Activated naive CD4-positive, alpha-beta T cell treated with anti-CD3 and anti-CD28 coated beads, Interleukin-2, amount 50 U/mL, for 72 hours (primary cell): ENCODE measurements at places on chromosomes 7 and 10.

- DNase-seq, result no peak
These were observed 260.9 kb upstream of the PLPP4 start for GRCh38 chr10:120195984-120196712.

DNA sequence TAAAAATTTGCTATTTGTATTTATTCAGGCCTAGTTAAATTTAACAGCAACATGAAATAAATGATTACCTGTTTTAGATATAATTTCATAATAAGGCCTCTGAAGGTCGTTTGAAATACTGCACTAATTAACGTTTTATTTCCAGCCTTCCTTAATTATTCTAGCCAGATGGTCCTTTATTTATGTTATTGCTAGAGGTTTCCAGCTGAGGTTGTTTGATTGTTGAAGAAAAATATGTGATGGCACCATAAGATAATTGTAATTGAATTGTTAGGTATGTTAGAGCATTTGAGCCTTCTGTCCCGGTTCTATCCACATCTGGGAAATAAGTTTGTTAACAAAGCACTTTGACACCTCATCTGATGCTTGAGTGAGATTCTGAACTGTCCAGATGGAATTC is 556.1 kb downstream of the ATRNL1 start:
- DNase-seq, result no peak

DNA sequence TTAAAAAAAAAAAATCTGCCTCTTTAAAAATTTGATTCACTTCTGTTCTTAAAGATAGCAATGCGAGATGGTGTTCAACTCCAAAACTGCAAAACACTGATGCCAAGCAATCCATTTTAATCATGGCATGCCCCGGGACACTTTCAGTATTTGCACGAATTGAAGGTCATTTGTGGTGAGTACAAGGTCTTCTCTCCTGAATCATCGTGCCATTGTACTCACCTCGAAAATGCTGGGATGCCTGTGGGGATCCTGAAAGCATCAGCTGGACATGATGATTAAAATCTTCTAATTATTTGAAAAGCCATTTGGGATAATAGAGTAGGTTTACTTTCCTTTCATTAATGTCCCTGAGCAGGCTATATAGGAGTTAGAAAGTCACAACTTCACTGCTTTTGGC is 125.1 kb upstream of the NRP1 start:
- no peak for DNase-seq

DNA sequence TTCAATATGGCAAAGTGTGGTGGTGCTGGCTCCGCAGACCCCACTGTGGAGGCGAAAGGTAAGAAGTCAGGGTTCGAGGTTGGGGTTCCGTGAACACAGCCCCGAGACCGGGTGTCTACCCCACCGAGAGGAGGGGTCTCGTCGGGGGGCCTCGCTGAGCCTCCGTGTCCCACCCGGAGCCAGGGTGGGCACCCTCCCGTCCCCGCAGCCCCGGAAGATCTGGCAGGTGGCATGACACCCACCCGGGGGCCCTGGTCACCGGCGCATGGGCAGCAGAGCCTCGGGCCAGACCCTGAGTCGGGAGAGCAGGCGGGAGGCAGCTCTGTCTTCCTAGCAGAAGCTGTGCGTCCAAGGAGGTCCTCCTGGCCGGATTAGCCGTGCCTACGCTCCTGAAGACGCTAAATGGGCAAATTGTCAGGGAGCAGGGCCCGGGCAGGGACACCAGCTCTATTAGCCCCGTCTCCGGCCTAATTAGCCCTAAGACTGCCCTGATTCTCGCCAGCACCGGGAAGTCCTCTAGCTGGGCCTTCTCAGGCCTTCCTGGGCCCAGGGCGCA is 56.4 kb downstream of the UNCX start:
- DNase-seq, result no peak

DNA sequence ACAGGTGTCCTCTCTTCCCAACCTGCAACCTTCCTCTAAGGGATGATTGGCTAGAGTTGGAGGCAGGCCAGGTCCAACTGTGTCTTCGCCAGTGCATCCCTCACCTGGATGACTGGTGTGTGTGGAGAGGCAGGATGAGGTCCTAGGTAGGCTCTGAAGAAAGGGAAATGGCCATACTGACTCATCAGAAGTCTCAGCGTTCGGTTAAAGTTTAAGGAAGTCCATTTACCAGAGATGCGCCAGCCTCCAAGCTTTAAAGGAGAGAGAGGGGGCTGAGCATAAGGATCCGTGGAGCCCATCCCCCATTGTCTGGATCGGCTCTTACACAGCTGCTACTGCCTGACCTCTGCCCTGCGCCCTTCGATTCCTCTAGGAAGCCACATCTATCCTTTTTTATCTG is 4.4 kb downstream of the KEL start:
- no peak for DNase-seq

- no peak for DNase-seq
These were observed 107.4 kb downstream of the GSAP start for GRCh38 chr7:77308792-77309191.

GRCh38 chr7:22680482-22680911 is 46.5 kb upstream of the IL6 start:
- DNase-seq, result no peak

DNA sequence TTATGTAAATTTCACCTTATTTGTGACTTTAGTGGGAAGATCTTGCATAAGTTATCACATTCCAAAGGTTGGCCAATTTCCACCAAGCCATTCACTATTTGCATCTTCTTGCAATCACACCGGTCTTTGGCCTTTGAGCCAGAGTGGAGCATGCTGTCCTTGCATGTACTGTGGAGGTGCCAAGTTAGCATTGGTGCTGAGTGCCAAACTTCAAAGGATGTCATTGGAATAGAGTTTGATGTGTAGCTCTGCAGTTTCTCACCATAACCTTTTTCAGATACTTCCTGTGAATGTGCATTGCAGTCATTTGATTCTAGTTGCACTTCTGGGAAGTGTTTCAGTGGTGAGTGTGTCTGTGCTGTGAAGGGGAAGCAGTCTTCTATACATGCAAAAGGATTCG is 620.6 kb downstream of the SUGCT start:
- no peak for DNase-seq

- DNase-seq, result no peak
These were observed 74.3 kb downstream of the CPED1 start for GRCh38 chr7:121062671-121063279.

DNA sequence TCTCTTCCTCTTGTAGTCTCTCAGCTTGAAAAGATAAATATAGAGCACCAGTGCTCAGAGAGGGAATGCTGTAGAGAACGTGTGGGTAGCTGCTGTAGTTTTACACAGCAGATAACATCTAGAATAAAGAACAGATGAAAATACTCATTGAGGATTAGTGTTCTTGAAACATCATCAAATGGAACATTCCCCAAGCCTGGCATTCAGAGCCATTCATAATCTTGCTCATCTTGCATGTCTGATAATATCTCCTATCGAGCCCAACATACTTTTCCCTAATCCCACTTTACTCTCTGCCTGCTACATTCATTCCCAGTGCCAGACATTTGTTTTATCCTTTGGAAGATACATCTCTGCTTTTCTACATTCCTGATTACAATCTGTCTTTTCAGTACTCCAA is 35.2 kb downstream of the MCU start:
- DNase-seq, result no peak

DNA sequence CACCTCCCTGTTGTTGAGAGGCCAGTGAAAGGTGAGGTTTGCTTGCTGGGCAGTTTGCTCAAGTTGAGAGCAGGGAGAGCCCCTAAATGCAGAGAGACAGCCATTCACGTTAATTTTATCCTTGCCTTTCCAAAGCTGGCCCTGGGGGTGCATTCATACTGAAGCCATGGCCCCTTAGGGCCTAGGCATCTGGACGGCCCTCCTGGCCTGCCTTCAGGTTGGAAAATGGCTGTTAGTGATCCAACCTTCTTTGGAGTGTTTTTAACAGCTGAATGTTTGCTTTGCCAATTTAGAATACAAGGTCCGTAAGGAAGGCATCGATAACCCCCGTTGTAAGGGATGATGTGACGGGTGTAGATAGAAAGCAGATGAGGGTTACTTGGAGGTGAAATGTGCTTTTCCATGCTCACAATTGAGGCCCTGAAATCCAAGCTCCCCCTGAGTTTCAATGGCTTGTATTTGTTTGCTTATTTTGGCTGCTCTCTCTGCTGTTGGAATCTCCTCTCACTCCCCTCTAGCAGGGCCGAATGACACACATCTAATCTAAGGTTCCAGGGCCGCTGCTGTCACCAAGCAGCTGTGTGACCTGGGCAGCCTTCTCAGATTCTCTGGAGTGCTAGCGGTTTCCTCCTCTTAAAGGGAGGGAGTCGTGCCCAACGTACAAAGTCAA is 171.6 kb upstream of the MKI67 start:
- no peak for DNase-seq

- DNase-seq, result no peak
These were observed 348.1 kb upstream of the VWC2 start for GRCh38 chr7:49425277-49425818.

- DNase-seq, result no peak
These were observed 44.5 kb downstream of the KIF20B start for GRCh38 chr10:89745903-89746302.

DNA sequence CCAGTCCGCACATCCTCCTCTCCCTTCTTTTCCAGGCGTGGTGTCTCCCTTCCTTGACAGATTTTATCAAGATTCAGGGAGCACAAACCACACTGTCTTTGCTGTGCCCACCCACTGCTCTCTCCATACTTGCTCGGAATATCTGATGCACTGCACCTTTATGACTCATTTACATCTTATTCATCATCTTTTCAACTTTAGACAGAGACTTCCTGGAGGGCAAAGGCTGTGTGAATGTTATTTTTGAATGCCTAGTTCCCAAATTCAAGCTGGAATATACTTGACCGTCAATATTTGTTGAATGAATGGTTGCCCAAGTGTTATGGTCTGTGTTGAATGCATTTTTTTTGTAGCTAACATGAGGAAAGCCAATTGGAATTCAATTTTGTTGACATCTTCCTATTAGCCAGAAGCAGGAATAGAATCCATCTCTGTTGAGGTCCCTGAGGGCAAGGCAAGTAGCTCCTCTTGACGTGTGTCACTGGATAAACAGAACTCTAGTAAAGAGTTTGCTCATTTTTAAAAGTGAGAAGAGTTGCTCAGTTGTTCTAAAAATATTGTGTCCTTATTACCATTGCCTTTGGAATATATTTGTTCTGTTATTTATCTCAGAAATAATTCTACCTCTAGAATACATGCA is 95.0 kb downstream of the KLF6 start:
- DNase-seq, result no peak

DNA sequence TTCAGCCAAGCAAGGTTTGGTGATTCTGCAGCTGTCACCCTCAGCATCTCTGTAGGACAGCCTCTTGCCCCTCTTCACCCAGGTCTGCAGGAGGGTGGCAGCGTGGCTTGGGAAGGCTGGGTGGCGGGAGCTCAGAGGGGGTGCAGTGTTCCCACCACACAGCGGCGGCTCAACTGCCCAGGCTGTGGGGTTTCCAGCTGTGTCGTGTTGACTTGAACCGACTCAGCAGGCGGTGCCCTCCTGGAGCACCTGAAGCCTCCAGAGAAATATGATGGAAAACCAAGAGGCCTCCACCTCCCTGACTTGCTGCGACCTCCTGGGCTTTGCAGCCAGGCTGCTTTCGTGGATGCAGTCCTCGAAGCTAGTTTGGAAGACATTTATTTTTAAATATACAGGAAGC is 68.0 kb upstream of the KLF6 start:
- DNase-seq, result no peak

DNA sequence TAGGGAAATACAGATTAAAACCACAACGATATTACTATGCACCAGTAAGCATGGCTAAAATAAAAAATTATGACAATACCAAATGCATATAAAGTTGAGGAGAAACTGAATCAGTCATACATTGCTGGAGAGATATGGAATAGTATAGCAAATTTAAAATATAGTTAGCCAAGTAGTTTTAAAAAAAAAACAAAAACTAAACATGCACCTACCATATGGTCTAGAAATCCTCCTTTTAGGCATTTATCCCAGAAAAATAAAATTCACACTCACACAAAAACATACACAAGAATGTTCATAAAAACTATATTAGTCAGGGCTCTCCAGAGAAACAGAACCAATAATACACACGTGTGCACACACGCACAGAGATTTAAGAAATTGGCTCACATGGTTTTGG is 175.8 kb downstream of the IPMK start:
- DNase-seq, result no peak

- DNase-seq, result no peak
These were observed 108.3 kb downstream of the ZMIZ1 start for GRCh38 chr10:79176949-79177602.

- DNase-seq, result no peak
These were observed 4.0 kb downstream of the PTEN start for GRCh38 chr10:87867453-87867852.

DNA sequence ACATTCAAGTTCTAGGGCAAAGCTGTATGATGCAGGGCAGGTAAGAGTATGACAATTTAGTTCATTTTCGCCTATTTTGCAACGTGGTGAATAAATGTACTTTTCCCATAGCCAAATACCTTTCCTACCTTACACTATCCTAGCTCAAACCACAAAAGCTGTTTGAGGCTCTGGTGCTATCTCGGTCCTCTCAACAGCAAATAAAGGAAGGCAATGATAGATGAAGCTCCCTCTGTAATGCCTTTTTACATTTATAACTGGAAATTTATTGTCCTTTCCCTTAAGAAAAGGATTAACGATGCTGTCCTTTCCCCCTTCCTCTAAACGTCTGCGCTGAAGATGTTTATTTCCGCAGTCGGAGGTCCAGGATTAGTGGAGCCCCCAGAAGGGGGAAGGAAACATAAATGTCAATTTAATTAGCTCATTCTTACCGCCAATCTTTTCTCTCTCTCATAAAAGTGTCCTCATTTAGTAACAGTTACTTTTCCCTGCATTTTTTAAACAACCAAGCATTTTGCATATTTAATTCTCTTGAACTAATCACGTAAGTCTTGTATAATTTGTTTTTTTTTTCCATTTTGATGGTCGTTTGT is 114.6 kb downstream of the PIP4K2A start:
- DNase-seq, result no peak

- no peak for DNase-seq
These were observed 223.6 kb downstream of the TNS3 start for GRCh38 chr7:47358357-47358756.

DNA sequence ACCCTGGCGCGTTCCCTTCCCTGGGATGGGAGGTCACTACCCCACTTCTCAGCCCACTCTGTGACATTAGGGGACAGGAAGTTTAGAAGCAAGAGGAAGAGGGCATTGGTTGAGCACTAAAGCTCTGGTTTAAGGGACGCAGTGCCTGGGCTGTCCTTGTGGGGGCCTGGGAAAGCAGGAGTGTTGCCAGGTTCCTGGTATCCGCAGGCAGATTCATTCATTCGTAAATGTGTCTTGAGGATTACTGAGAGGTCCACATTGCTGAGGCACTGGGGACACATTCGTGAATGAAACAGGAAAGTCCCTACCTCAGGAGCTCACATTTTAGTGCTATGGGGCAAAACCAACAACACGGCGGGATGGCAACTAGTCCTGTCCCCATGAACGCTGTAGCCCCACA is 69.4 kb downstream of the COL13A1 start:
- DNase-seq, result no peak

- DNase-seq, result no peak
These were observed 54.9 kb downstream of the KCNMA1 start for GRCh38 chr10:77582710-77583115.

DNA sequence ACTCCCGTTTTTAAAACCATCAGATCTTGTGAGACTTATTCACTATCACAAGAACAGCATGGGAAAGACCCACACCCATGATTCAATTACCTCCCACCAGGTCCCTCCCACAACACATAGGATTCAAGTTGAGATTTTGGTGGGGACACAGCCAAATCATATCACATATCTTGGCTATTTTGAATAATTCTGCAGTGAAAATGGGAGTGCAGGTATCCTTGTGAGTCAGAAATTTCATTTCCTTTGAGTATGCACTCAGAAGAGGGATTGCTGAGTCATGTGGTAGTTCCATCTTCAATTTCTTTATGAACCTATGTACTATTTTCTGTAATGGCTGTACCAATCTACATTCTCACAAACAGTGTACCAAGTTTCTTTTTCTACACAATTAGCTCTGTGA is 125.8 kb downstream of the ANKRD7 start:
- no peak for DNase-seq
